Epithelial cell of proximal tubule (primary cell): ENCODE measurements at places on chromosomes 7 and 10. TPM values are rescaled to one million over a fixed set of nuclear protein-coding genes. Genes with fewer than 3 reads are reported as not detected.

GRCh38 chr7:28354601-28355402 is 57.5 kb upstream of the CREB5 start:
- peak; percentile 90 for DNase-seq

- DNase-seq: peak; percentile 16
Measured at GRCh38 chr7:147646568-147646967, 944.0 kb upstream of the C7orf33 start.

DNA sequence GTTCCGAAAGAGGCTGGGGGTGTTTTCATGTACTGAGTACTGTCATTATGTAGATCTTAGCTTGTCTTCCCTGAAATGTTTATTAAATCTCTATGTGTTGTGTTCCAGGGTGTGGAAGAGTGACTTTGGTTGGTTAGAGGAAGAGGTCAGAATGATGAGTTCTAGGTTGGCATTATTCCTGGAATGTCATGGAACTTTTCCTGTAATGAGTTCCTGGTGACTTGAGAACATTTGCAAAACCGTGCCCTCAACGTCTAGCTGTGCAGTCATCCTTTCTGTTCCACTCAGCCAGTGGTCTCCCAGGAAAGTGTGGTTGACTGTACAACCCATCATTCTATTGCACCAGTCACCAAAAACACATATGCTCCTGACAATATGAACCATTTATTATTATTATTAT is 129.6 kb downstream of the BICC1 start:
- DNase-seq: no peak

- no peak for DNase-seq
Measured at GRCh38 chr7:121259826-121260225, 69.0 kb upstream of the WNT16 start.

- no peak for DNase-seq
Measured at GRCh38 chr7:133572843-133573242, 320.0 kb downstream of the EXOC4 start.

DNA sequence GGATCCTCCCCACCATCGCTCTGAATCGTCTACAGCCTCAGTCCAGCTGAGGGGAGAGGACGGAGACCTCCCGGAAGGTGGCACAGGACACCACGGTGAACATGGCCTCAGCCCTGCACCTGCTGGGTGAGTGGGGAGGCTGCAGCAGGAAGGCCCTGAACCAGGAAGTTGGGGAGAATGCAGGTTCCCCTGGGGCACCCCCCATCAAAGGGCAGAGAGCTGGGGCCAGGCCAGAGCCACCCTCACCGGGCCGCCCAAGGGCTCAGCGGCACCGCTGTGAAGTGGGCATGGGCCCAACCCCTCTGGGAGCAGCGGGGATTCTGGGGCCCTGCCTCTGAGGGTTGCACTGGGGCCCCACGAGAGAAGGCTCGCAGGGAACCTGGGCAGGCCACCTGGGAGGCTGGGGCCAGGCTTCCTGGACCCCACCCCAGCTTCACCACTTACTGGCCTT is 98.7 kb downstream of the MICALL2 start:
- no peak for DNase-seq

Gene TRIM50
- not detected in 2 replicates for total RNA-seq

Gene LRMDA
- 0.75 and 7.2 TPM in 2 replicates for total RNA-seq
